B cell (primary cell): ENCODE measurements at places on chromosomes 1 and 21. TPM values are rescaled to one million over a fixed set of nuclear protein-coding genes. Genes with fewer than 3 reads are reported as not detected.

- DNase-seq, result no peak
Observed at GRCh38 chr1:203839081-203839480, 22.3 kb upstream of the SNRPE start.

GRCh38 chr1:166869318-166870099, 6.6 kb downstream of the TADA1 start:
- DNase-seq, result no peak

- no peak for DNase-seq
Observed at GRCh38 chr1:231497629-231498152, 30.8 kb upstream of the TSNAX start.

DNA sequence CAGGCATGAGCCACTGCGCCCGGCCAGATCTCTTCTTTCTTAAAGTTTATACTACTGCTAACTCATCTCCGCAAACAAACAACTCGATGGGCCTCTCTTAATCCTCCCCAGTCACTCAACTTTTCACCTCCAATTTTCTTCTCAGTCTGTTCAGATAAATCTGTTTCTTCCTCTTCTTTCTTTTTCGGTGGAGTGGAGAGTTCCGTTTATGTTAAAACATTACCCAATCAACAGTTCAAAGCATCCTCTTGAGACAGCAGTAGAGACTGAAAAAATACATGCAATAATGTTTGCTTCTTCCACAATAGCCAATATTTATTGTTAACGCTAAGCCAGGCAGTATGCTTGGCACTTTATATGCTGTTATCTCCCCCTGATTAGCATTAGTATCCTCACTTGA, 1.4 kb upstream of the ANKRD13C start:
- no peak for DNase-seq

The SMPDL3B gene
- total RNA-seq, result not detected in 2 replicates

The RCSD1 gene
- total RNA-seq, result 525 and 531 TPM in 2 replicates

The ANKRD45 gene
- not detected in 2 replicates for total RNA-seq

The NR1I3 gene
- total RNA-seq, result not detected in 2 replicates
